ENCODE measurements at places on chromosomes 2 and 18.

- no peaks in the 10 kb centered on the region for H3K36me3 ChIP-seq
- peaks cover 33% of the 10 kb centered on the region for H3K27me3 ChIP-seq
- H3K4me1 ChIP-seq, result peaks cover 8% of the 10 kb centered on the region
- H3K27ac ChIP-seq, result no peak overlapping the region
- no peak for DNase-seq
Measured at GRCh38 chr2:238160206-238161129, 1.7 kb downstream of the ERFE start.

GRCh38 chr2:10400978-10401951 lies 46.9 kb downstream of the ODC1 start:
- DNase-seq, result no peak
- H3K27me3 ChIP-seq, result peaks cover 2% of the 10 kb centered on the region
- H3K4me1 ChIP-seq, result peaks cover 62% of the 10 kb centered on the region
- H3K36me3 ChIP-seq, result peaks cover 29% of the 10 kb centered on the region
- no peak overlapping the region for H3K4me3 ChIP-seq
- H3K27ac ChIP-seq, result peak overlapping the region; percentile 87

GRCh38 chr2:69221512-69221911 lies 165.5 kb downstream of the GFPT1 start:
- peaks cover 6% of the 10 kb centered on the region for H3K27me3 ChIP-seq
- H3K27ac ChIP-seq, result no peak overlapping the region
- DNase-seq, result no peak
- no peaks in the 10 kb centered on the region for H3K4me1 ChIP-seq

GRCh38 chr2:127177617-127178263 lies 42.4 kb downstream of the CYP27C1 start:
- H3K27ac ChIP-seq, result no peak overlapping the region
- H3K4me3 ChIP-seq, result no peak overlapping the region
- DNase-seq, result no peak
- no peaks in the 10 kb centered on the region for H3K27me3 ChIP-seq

GRCh38 chr18:38402509-38402908 lies 836.9 kb upstream of the CELF4 start:
- no peaks in the 10 kb centered on the region for H3K4me1 ChIP-seq
- no peak overlapping the region for H3K4me3 ChIP-seq
- H3K36me3 ChIP-seq, result no peaks in the 10 kb centered on the region
- no peaks in the 10 kb centered on the region for H3K27me3 ChIP-seq
- no peak overlapping the region for H3K27ac ChIP-seq

DNA sequence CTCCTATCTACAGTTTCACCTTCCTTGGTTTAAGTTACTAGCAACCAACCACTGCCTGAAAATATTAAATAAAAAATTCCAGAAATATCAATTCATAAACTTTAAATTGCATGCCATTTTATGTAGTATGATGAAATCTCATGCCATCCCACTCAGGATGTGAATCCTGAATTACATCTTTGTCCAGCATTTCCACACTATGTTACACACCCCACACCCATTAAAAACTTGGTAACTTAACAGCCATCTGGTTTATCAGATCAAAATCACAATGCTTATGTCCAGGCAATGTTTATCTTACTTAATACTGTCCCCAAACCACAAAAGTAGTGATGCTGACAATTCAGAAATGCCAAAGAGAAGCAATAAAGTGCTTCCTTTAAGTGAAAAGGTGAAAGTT lies 21.6 kb downstream of the CUL3 start:
- H3K36me3 ChIP-seq, result peaks cover 30% of the 10 kb centered on the region
- H3K4me3 ChIP-seq, result no peak overlapping the region
- DNase-seq, result no peak
- no peaks in the 10 kb centered on the region for H3K27me3 ChIP-seq

DNA sequence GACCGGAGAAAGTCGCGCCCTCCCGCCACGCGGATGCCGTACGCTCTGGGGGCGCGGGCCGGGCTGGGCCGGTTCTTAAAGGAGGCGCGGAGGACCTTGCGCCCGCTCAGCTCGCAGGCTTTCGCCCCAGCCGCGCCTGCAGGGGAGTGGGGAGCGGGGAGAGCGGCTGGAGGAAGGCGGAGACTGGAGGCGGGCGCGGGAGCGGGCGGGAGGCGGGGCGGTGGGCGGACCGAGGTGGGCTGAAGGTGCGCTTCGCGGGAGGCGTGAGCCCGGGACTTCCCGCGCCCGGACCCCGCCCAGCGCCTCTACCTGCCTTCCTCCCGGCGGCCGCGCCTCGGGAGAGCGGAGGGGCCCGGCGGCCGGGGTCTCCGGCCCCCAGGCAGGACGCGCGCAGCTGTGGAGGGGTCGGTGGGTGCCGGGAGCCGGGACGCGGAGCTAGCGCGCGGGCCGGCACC lies at the start of gene ADRA2B:
TSS of gene ADRA2B (minus strand) at position 148 of the 455 bp plus-strand sequence. CDS start 422 bp downstream, outside the sequence.
- no peaks in the 10 kb centered on the region for H3K36me3 ChIP-seq
- no peak within 1 kb of the TSS for H3K27ac ChIP-seq
- peak within 1 kb of the TSS; percentile 69 for H3K4me3 ChIP-seq

DNA sequence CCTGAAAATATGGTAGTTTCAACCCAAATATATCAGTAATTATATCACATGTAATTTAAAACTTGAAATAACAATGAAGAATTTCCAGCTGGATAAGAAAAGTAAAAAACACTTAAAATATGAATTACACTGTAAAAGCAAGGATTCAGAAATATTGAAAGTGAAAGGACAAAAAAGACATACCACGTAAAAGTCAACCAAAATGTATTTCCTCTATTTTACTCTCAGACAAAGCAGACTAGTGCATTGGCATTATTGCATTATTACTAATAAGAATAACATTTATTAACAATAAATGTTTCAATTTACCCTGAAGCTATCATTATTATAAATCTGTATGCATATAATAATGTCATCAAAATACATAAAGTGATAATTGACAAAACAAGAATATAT lies 445.1 kb upstream of the TRIB2 start:
- H3K4me1 ChIP-seq, result peaks cover 13% of the 10 kb centered on the region
- DNase-seq, result no peak
- H3K36me3 ChIP-seq, result no peaks in the 10 kb centered on the region
- no peak overlapping the region for H3K27ac ChIP-seq

DNA sequence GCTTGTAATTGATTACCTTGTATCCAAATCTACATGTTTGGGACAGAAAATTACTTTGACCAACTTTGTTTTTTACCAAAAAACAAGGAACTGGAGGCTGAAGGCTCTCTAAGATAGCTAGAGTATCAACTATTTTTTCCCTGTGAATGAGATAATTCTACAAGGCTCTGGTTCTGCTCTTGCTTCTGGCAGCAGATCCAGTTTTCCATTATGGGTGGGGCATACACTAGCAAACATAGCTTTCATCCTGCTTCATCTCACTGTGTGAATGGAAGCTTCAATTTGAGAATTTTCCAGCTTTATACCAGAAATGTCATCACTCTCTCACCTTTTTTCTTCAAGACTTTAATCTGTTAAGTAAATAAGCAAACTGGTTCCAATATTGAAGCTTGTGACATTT lies 249.7 kb downstream of the RPRM start:
- H3K4me3 ChIP-seq, result no peak overlapping the region
- H3K27ac ChIP-seq, result no peak overlapping the region
- no peaks in the 10 kb centered on the region for H3K36me3 ChIP-seq
- H3K27me3 ChIP-seq, result no peaks in the 10 kb centered on the region
- peaks cover 6% of the 10 kb centered on the region for H3K4me1 ChIP-seq

DNA sequence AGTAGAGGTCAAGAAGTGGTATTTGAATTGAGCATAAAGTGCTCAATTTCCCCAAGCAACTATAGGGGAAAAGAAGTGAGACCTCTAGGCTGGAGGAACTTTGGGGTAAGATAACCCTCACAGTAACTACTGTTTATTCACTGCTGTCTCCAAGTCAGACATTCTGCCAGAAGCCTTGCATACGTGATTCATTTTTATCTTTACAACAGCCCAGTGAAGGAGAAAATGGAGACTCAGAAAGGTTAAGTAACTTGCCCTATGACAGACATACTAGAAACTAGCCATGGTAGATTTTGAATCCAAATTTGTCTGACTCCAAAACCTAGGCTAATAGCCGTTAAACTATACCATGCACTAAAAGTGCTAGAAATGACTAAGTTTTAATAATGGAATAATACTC lies 28.4 kb downstream of the DNAJC10 start:
- DNase-seq, result no peak
- peaks cover 10% of the 10 kb centered on the region for H3K4me1 ChIP-seq
- H3K27ac ChIP-seq, result no peak overlapping the region
- H3K27me3 ChIP-seq, result no peaks in the 10 kb centered on the region
- no peak overlapping the region for H3K4me3 ChIP-seq
- peaks cover 59% of the 10 kb centered on the region for H3K36me3 ChIP-seq

GRCh38 chr2:113228351-113228750 lies 50.4 kb downstream of the PAX8 start:
- no peak overlapping the region for H3K4me3 ChIP-seq
- H3K27me3 ChIP-seq, result no peaks in the 10 kb centered on the region
- no peaks in the 10 kb centered on the region for H3K36me3 ChIP-seq
- H3K27ac ChIP-seq, result no peak overlapping the region
- no peak for DNase-seq

- peaks cover 2% of the 10 kb centered on the region for H3K27me3 ChIP-seq
- no peak overlapping the region for H3K4me3 ChIP-seq
- DNase-seq, result no peak
Measured at GRCh38 chr2:46493241-46493970, 14.0 kb downstream of the TMEM247 start.

DNA sequence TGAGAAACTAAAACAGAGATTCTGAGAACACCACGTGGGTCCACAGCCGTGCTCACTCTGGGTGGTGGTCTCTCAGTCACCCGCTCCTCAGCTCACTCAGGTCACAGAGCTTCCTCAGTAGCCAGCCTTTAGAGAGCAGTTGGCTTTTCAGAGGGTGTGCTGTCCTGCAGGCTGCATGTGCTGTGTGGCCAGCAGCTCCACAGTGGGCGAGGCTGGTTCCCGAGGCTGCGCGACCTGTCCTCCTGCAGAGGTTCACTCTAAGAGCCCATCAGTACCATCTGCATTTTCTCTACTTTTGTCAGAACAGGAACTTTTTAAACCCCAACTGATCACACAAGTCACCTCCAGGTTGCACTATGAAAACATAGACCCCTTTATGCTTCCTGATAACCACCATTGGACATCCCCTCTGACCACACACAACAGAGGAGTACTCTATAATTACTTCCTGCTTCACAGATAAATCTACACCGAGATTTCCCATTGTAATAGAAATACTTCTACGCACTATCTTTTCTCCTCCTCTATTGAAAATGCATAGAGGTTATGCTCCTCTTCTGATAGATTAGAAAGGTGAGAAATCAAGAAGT lies 93.1 kb downstream of the GYPC start:
- H3K27me3 ChIP-seq, result no peaks in the 10 kb centered on the region
- no peaks in the 10 kb centered on the region for H3K36me3 ChIP-seq
- no peak overlapping the region for H3K27ac ChIP-seq
- H3K4me1 ChIP-seq, result peaks cover 5% of the 10 kb centered on the region
- no peak for DNase-seq

DNA sequence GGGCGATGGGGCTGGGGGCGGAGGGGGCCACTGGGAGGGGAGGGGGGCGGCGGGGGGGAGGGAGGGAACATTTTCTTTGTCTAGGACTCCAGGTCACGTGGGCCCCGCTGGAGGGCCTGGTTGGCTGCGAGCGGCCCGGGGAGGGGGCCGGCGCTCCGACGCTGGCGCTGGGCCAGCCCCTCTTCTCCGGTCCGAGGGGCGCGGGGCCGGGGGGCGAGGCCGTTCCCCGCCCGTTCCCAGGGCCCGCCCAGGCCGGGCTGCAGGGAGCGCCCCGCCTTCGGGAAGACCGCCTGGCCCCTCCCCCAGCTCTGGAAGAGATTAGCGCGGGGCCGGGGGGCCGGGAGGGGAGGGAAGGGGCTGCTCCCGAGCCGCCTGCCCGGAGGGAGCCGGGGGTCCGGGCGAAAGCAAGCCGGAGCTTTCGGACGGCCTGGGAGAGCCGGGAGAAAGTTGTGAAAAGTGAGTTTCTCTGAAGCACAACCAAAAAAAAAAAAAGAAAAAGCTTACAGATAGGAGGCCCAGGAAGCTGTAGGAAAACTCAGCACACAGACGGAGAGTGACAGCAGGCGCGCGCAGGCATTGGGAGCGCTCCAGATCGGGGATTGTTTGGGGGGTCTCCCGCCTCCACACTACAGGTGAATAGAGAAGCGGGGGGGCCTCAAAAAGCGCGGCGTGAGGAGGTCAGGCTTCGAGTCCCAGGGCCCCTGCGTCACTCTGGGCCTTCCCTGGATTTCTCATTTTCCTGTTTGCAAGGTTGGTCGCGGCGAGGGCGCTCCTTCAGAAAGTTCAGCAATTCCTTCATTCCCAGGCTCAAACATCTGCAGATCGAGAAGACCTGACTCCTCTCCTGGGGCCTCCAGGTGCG lies 84.1 kb upstream of the POMC start:
- H3K27ac ChIP-seq, result peak overlapping the region; percentile 60
- H3K4me3 ChIP-seq, result peak overlapping the region; percentile 83
- H3K36me3 ChIP-seq, result peaks cover 38% of the 10 kb centered on the region
- peak; percentile 57 for DNase-seq
- peaks cover 35% of the 10 kb centered on the region for H3K4me1 ChIP-seq
- H3K27me3 ChIP-seq, result no peaks in the 10 kb centered on the region

GRCh38 chr2:204479557-204479956 lies 65.7 kb upstream of the PARD3B start:
- no peaks in the 10 kb centered on the region for H3K36me3 ChIP-seq
- no peak overlapping the region for H3K4me3 ChIP-seq
- peak; percentile 3 for DNase-seq

GRCh38 chr2:202091476-202091875 lies 18.4 kb downstream of the KIAA2012 start:
- H3K4me1 ChIP-seq, result peaks cover 2% of the 10 kb centered on the region
- H3K27me3 ChIP-seq, result peaks cover 2% of the 10 kb centered on the region
- no peak overlapping the region for H3K27ac ChIP-seq

- H3K27me3 ChIP-seq, result no peaks in the 10 kb centered on the region
- no peaks in the 10 kb centered on the region for H3K36me3 ChIP-seq
- H3K27ac ChIP-seq, result no peak overlapping the region
- no peaks in the 10 kb centered on the region for H3K4me1 ChIP-seq
Measured at GRCh38 chr2:164535280-164536025, 85.8 kb downstream of the GRB14 start.

GRCh38 chr2:55268288-55268906 lies 634 bp downstream of the MTIF2 start:
- peaks cover 21% of the 10 kb centered on the region for H3K4me1 ChIP-seq
- no peak for DNase-seq
- H3K27me3 ChIP-seq, result no peaks in the 10 kb centered on the region

DNA sequence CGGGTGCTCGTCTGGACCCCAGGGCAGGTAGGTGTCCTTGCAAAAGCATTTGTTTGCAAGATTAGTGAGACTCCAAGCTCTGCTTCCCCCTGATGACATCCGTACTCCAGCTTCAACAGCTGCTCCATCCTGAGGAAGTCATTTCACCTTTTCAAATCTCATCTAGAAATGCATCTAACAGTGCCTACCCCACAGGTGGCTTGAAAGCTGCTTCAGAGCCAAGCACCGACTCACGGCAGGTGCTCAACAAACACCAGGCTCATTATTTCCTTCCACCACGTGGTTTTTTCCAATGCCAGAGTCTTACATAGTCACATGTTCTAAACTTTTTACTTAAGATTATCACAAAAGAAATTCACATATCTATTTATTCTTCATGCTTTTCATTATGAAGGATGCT lies 31.9 kb downstream of the CNGA3 start:
- no peaks in the 10 kb centered on the region for H3K36me3 ChIP-seq
- no peaks in the 10 kb centered on the region for H3K4me1 ChIP-seq
- peaks cover 17% of the 10 kb centered on the region for H3K27me3 ChIP-seq
- H3K4me3 ChIP-seq, result no peak overlapping the region
- DNase-seq, result no peak
- no peak overlapping the region for H3K27ac ChIP-seq

- no peak for DNase-seq
- no peak overlapping the region for H3K4me3 ChIP-seq
- no peak overlapping the region for H3K27ac ChIP-seq
- no peaks in the 10 kb centered on the region for H3K36me3 ChIP-seq
- H3K4me1 ChIP-seq, result no peaks in the 10 kb centered on the region
Measured at GRCh38 chr18:50700245-50701165, 119.3 kb downstream of the MRO start.

Data from activated naive CD8-positive, alpha-beta T cell treated with anti-CD3 and anti-CD28 coated beads, Interleukin-2, amount 50 U/mL, for 24 hours (primary cell).